T-helper 2 cell treated with Interferon-gamma antibody and Interleukin-4, amounts not matched to agents 5 μg/mL and 100 μg/mL, for 36 hours (primary cell): ENCODE measurements at places on chromosomes 16 and 17.

DNA sequence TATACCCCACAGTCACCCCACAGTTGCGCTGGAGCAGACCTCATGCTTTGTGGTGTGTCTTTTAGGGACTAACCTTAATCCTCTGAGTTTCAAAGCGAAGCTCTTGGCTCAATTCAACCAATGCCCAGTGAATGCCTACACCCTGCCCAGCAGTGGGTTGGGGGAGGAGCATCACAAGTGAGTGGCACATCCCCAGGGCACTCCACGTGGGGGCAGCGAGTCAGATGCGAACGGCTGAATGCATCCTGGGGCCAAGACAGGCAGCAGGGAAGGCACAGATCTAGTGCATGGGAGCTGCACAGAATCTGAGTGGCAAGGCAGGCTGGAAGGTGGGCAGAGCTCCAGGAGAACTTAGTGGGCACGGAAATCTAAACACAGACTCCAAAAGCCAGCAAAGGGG, 39.2 kb downstream of the IFT140 start:
- no peak for DNase-seq

DNA sequence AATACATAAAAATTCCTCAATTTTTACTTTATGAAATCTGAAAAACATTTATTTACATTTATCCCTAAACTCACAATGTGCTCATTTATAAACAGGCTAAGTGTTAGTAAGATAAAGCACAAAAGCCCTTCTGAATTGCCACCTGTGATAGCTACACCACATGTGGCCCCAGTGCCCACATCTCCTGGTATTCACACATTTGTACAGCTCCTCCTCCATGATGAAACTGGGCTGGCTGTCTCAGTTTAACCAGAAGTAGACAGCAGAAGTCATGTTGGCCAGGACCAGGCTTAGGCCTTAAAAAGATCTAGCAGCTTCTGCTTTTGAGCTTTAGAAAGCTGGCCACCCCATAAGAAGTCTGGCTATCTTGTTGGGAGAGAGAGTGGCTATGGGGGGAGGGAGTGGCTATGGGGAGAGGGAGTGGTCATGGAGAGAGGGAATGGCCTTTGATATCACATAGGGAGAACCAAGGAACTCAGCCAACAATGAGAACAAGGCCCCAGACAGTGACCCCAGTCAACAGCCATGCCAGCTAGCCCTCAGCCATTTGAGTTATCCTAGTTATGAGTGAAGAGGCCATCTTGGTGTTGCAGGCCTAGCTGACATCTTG, 47.4 kb downstream of the CEP95 start:
- no peak for DNase-seq

DNA sequence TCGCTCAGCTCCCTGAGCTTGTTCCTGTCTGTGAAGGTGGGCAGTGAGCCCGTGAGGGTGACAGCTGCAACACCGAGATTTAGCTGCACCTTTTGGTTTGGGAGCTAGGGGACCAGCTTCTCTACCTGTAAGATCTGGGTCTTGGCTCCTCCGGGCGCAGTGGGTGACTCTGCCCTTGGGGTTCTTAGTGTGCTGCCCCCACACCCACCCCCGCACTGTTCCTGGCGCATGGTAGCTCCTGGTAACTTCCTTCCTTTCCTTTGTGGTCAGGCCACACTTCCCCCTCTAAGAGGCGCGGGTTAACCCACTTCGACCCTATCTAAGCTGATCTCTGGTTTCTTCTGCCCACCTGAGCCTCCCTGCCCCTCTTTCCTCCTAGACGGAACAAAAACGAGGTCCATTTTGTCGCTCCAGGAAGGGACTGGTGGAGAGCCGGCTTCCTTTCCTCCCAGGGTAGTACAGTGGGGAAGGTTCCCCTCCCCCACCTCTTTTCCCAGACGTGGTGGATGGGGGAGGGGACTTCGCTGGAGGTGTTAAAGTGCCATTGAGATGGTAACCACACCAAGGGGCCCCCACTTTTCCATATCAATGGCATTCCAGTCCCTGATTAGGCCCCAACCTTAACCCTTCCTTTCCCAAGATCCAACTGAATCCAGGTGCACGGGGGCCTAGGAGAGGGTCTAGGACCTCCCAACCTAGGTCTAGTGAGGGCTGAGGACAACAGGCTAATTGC, 4.6 kb upstream of the CLDN9 start:
- DNase-seq: peak; percentile 35

DNA sequence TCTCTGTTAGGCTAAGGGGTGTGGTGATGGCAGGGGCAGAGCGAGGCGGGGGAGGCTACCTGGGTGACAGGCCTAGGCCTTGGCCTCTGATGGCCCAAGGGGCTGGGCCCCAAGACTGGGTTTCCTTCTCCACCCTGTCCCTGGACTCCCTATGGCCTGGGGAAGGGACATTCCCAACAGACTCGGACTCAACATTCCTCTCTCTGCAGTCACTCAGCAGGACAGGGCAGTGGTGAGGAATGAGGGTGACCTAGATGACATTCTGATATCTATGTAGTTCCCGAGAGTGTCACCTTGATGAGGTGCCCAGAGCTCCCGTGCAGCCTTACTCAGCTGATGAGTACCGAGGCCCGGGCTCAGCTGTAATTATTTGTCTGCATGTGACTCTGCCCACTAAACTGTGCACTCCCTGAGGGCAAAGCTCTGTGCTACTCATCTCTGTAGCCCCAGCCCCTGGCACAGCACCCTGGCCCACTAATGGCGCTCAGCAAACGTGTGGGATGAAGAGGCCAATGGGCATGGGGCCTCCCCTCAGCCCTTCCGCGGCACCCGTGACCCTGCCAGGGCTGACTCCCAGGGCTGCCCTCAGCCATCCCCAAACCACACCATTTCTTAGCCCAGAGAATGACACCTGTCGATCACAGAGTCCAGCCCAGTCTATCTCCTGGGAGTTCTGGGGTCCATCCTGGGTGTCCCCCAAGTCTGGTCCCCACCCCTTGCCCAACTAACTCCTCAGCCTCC, 2.2 kb downstream of the PLCD3 start:
- no peak for DNase-seq

DNA sequence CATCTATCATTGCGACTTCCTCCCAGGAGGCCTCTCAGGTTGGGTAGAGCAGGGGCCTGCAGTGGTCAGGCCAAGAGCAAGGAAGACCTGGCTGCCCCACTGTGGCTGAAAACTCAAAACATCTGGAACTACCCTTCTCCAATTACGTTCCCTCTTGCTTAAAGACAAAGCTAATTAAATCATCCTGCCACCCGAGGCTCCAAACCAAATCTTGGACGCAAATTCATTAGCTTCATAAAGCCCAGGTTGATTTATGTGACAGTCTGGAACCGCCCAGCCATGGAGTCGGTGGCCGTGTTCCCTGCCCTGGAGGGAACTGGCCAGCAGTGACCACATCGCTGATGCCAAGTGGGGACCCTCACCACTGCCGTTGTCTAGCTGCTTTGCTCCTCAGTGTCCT, 21.4 kb downstream of the GRIN2C start:
- DNase-seq: no peak

DNA sequence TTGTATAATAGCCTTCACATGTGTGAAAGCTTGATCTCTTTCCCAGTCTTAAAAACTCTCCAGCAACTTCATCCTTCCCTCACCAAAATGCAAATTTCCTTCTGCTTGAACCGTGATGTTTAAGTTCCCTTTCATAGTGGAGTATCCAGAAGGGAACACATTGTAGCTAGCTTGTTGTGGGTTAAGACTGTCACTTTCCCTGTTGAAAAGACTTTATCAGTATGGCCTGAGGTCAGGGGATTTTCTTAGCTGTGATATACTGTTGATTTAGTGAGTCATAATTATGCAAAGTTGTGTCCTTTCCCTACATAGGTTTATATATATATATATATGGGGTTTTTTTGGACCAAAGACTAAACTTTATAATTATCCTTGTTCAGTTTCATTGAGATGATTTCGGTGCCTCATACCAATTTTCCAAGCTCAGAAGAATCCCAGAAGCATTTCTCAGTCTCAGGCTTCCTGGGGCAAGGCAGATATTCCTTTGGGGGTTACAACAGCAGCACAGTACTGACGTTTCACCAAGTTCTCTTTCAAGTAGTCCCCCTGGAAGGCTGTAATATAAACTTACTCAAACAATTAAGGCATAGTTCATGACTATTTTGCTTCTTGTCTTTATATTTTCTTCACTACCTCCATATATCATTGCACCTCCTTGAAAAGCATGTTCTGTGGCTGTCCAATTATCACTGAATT, 35.7 kb downstream of the ESRP2 start:
- no peak for DNase-seq

DNA sequence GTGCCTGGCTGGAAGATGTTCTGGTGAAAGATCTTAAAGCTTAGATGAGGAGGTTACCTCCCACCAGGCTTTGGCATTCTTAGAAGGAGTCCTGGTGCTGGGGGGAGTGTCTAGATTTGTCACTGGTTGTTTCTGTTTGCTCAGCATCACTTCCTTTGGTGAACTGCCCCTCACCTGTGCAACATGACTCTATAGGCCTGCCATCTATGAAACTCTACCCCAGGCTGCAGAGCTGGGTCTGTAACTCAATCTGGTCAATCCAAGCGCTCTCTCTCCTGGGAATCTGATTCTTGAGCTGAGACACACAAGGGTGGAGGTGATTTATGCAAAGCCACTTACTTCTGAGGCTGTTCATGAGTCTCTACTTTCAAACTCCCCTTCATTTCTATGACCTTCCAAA, 399.4 kb downstream of the NPIPA7 start:
- DNase-seq: no peak

- DNase-seq: no peak
Measured at GRCh38 chr16:48014349-48015135, 141.3 kb downstream of the ABCC12 start.
